ENCODE measurements at places on chromosomes 12 and 14.

DNA sequence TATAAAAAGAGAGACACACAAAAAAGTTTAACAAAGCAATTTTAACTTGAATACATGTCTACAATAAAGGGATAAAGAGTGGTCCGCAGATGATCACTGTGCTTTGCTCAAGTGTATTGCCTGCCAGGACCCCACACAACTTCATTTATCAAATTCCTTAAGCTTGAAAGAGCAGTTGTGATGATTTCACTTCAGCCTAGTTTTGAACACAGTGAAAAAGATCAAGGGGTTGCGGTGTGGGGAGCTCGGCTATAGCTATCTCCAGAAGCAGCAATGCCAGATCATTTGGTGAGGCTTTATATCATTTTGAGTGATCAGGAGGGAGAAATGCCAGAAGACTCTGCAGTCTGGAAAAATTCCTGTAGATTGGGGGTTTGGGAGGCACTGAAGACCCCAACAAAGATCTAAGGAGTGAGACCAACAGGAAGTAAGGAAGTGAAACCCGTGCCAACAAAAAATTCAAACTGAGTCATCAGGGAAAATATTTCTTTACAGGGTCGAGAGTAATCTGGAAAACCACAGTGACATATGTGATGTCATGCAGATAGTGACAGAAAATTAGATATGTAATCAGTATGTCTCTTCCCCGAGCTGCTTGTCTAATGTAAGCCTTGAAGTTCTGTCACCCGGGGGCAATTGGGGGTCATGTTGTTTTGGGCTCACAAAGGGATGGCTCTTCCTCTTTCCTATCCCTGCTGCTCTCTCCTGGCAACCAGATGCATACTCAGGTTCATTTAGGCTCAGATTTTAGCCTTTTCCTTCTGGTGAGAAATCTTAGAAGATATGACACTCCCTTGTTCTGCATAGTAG, 221.8 kb downstream of the MSRB3 start:
- no peak for DNase-seq

GRCh38 chr12:109433618-109434017, 43.5 kb downstream of the KCTD10 start:
- no peak for DNase-seq

- no peak for DNase-seq
Measured at GRCh38 chr14:41549282-41549681, 57.4 kb upstream of the LRFN5 start.

- no peak for DNase-seq
Measured at GRCh38 chr12:109058773-109059172, 6.4 kb downstream of the USP30 start.

DNA sequence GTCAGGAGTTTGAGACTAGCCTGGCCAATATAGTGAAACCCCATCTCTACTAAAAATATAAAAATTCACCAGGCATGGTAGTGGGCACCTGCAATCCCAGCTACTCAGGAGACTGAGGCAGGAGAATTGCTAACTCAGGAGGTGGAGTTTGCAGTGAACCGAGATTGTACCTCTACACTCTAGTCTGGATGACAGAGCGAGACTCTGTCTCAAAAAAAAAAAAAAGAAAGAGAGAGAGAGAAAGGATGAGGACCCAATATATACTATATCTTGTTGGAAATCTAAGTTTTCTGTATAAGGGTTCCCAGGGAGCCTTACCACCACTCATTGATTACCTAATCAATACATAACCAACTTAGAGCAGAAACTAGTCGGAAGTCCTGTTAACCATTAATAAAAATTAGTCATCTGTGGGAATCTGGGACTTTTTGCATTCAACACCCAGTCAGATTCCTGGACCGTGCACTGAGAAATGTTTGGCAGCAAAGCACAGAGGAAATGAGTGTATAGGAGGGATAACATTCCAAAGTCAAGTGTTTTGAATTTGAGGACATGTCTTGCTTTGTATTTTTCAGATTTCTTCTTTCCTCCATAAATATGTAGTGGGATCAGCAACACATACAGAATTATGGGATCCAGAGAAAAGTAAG, 44.8 kb upstream of the NR2C1 start:
- DNase-seq, result no peak

Data from Panc1 (cell line).